Progenitor cell of endocrine pancreas (in vitro differentiated cells): ENCODE measurements at places on chromosomes 2 and 18. TPM values are rescaled to one million over a fixed set of nuclear protein-coding genes. Genes with fewer than 3 reads are reported as not detected.

The IL36B gene
- not detected in 2 replicates for total RNA-seq

The CD8B2 gene
- not detected in 2 replicates for total RNA-seq

The B3GNT7 gene
- 6.5 and 7.6 TPM in 2 replicates for total RNA-seq

The GPR55 gene
- total RNA-seq: not detected in 2 replicates

The DNAJC5G gene
- not detected in 2 replicates for total RNA-seq

The NFE2L2 gene
- 58.7 and 59.1 TPM in 2 replicates for total RNA-seq

DNA sequence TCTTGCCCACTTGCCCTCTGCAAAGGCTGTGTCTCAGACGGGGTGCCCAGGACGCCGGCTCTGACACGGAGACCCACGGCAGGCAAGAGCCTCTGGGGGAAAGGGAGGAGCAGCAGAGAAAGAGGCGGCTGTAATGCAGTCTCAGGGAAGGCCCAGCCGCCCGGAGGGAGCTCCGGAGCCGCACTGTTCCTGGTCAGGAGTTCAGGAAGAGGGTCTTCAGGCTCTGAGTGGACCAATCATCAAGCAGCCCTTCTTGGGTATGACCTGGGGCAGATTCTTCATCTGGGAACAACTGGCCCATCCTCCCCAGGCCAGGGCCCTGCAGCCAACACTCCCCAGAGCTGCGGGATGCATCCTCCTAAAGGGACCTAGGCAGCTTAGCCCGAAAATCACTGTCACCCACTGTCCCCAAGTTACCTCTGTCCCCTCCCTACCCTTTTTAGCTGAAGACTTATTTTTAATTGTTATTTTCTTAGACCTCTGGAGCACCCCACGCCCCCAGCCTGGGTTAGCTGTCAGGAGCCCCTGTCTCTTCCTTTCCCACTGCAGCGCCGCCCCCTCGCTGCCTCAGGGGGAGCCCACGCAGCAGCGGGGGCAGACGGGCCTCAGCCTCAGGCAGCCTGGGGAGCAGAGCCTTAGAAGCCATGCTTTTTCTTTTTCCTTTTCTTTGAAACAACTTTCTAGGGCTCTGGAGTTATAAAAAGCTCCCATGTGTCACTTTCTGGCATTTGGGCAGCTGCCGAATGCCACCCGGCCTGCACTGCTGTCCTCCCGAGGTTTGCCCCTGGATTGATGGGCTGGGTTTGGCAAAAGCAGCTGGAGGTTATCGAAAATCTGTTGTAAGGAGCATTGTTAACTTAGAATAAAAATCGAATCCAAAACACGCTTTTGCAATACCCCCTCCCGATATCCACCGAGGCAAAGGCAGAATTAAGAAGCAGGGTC, 644 bp upstream of the NEU2 start:
- DNase-seq: no peak

DNA sequence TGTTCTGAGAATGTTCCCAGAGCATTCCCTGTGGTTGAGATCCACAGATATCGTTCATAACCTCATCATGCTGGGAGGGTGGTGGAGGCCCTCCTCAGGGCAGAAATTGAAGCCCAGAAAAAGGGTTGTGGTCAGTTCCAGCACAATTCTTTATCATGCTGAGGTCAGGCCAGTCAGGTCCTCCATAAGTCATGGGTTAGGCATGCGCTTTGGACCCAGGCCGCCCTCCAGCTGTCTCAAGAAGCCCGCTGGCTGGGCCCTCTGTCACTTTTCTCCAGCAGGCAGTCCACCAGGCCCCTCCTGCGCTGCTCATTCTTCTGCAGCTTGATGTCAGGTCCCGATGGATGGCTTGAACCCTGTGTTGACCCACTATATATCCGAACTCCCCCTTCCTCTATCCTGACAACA, 151.1 kb upstream of the NT5C1B start:
- DNase-seq: no peak

- no peak for DNase-seq
These were observed 3.1 kb downstream of the NFE2L2 start for GRCh38 chr2:177261116-177262060.

DNA sequence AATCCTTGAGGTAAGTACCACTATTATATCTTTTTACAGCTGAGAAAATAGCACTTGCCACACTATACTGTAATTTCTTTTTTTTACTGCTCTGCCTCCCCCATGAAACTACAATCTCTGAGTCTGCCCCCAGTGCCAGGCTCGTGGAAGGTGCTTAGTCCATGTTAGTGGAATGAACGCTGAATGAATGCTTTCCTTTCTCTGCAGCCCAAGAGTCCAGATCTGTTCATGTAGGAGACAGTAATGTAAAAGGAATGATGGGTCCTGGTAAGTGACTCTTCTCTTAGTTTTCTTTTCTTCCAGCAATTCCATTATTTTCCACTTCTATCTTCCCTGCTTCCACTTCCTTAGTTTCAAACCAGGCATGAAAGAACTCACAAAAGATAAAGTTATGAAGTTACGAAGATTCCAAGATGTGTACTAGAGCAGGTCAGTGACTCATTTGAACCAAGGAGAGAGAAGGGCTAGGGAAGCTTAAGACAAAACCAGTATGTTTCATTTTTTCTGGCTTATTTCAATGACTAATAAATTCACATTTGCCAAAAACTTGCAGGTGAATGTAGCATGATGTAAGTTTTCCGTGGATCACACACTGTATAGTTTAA, 46.0 kb downstream of the ARHGEF33 start:
- no peak for DNase-seq

GRCh38 chr2:32632089-32632488, 4.2 kb downstream of the TTC27 start:
- no peak for DNase-seq

DNA sequence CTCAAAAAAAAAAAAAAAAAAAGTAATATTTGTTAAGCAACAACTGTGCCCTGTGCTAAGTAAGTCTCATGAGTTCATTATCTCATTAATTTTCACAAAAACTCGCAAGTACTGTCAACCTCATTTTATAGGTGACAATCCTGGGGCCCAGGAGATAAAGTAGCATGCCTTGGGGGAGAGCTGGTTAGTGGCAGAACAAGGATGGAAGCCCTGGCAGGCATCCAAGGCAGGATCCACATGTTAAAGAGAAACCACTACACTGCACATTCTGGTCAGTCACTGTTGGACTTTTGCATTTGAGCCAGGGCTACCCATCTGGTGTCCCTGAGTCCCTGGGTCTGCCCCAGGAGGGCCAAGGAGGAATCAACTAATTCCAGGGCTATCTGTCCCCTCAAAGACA, 54.6 kb downstream of the ZFP36L2 start:
- no peak for DNase-seq

DNA sequence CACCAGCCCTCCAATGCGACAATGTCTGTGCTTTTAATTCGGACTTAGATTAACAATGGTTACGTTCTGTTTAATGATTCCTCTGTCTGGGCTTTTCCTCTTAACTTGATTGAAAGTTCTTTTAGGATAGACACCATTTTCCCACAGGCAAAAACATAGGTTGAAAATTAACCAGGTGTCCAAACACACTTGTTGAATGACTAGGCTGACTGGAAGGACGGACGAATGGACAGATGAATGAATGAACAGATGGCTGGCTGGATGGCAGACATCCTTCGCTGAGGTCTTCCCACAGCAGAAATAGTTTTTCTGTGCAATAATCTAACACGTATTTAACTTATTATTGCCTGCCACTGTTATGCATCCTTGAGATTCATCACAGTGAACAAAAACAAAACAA, 298.8 kb downstream of the SRBD1 start:
- no peak for DNase-seq

- DNase-seq: no peak
These were observed 1.9 kb upstream of the KCNS3 start for GRCh38 chr2:17876590-17876989.

GRCh38 chr2:219426068-219426443, 7.9 kb downstream of the DES start:
- DNase-seq: no peak

GRCh38 chr2:173761603-173762119, 203.5 kb downstream of the SP3 start:
- no peak for DNase-seq

DNA sequence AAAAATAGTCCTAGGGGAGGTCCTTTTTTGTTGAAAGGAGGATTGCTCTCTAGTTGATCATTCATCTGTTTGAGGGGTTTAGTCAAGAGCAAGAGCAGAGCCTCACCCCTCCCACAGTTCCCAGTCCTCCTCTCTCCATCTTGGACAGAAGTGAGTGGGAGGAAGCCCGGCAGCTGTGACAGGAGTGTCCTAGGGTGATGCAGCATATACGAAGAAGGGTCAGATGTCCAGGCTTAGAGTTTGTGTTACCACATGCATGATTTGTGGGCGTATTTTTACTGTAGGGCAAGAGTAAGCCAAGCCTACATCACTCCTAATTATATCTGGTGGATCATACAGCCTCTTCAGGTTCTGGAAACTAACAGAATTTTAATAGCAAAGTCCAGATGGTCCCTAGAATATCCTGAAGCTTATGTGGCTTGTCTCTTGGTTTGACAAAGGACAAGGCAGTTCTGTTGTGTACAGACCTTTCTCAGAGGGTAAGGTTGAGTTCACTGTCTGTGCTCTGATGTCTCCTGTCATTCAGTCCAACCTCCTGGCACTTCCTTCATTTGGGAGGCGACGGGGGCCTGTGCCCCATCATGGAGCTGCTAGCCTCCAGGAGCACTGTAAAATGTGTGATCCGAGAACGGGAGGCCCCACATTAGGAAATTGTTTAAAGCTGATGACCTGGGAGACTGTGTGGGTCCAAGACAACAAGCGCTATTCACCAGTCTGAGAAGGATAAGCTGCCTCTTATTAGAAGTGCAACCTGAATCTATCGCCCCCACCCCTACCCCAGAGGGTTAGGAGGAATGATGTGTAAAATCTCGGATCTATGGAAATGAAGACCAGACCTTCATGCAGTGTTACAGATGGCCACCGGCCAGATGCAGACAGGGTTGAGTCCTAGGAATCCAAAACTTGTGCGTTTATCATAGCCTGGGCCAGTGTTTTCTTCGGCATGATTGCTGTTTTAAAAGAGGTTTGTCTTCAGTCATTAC, 6.9 kb downstream of the CEP68 start:
- no peak for DNase-seq

GRCh38 chr2:212991120-212991519, 160.3 kb downstream of the IKZF2 start:
- no peak for DNase-seq

DNA sequence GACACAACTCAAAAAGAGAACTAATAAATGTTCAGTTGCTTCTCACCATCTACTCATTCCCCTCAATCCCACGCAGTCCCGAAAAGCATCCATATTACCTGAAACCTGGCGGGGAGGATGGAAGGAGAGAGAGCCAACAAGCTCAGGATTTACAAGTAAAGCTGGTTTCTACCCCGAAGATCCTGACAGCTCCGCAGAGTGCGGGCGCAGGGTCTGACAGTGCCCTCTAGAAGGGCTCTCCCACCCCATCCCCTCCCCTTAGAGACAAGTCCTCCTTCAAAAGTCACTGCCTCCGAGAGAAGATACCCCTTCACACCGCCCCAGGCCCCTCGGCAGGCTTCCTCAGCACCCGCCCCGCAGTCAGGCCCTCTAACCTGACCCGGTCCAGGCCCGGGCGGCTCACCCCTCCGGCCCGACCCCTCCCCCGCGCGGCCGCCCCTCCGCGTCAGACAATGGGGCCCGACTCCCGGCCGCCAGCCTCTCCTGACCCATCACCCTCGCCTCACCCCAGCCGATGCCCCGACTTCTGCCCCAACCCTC, 550 bp downstream of the RAB1A start:
- DNase-seq: peak; percentile 44
